ENCODE measurements at places on chromosomes 16 and 17.
A peak's percentile ranks its signal among the peaks of the same experiment; 100 is the strongest.

GRCh38 chr16:31223044-31223443 is 6.1 kb upstream of the PYDC1 start:
- no peak for DNase-seq

- DNase-seq: peak; percentile 64
Observed at GRCh38 chr16:49350265-49351095, 23.1 kb upstream of the C16orf78 start.

DNA sequence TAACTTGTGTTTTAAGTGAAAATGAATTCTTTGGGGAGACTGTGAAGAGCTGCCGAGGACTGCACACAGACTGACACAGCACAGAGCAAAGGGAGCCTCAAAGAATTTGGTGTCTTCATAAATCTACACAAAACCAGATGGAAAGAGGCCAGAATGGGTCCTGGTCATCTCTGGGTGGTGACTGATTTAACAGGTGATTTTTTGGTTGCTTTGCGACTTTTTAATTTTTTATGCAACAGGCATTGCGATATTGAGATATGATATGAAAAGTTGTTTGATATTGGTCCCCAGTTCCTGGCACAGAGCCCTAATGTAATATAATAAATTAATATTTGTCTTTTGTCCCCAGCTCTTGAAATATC is 12.6 kb upstream of the EIF1 start:
- DNase-seq: no peak

DNA sequence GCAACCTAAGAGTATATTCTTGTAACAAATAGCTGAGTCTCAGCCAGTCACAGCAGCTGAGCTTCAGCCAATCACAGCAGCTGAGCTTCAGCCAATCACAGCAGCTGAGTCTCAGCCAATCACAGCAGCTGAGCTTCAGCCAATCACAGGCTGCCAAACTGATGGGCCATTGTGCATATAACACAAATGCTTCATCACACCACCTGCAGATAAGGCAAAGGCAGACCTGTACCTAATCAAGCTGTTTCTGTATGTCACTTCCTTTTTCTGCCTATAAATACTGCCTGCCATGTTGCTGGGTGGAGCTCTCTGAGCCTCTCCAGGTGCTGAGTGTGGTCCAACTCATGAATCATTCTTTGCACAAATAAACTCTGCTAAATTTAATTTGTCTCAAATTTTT is 19.9 kb downstream of the MYH13 start:
- no peak for DNase-seq

- DNase-seq: no peak
Observed at GRCh38 chr17:535198-535597, 179.4 kb downstream of the VPS53 start.

DNA sequence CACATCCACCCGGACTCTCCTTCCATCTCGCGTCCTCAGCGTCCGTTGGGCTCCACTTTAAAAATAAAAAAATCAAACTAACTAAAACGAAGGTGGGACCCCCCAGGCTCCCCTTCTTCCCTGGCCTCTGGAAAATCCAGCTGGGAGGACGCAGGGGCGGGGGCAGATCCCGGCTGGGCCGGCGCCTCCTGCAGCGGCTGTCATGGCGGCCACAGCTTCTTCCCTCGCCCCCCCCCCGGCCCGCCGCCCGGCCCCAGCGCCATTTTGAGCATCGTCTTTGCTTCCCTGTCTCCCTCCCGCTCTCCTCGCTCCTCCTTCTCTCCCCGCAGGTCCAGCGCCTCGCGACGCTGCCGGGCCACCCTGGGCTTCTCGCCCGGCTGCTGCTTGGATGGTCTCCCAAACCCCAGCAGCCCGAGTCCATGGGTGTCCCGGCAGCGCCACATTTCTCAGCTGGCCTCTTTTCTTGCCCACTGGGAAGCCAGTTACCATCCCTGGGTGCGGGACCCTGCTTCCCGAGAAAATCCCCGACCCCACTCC is 3.3 kb downstream of the HOXB2 start:
- DNase-seq: no peak

DNA sequence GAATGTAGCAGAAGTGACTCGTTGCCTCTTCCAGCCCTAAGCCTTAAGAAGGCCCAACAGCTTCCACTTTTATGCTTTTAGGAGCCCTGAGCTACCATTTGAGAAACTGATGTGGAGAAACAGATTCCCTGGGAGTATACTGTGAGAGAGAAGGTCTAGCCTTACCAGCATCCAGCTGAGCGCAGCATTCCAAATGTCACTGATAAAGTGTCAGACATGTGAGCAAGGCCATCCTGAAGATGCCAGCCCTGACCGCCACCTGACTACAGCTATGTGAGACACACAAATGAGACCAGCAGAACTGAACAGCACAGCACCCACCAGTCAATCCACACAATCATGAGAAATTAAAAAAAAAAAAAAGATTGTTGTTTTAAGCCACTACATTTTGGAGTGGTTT is 18.6 kb upstream of the MED13 start:
- DNase-seq: no peak

- DNase-seq: peak; percentile 58
Observed at GRCh38 chr17:61583242-61583641, 7.8 kb downstream of the NACA2 start.

DNA sequence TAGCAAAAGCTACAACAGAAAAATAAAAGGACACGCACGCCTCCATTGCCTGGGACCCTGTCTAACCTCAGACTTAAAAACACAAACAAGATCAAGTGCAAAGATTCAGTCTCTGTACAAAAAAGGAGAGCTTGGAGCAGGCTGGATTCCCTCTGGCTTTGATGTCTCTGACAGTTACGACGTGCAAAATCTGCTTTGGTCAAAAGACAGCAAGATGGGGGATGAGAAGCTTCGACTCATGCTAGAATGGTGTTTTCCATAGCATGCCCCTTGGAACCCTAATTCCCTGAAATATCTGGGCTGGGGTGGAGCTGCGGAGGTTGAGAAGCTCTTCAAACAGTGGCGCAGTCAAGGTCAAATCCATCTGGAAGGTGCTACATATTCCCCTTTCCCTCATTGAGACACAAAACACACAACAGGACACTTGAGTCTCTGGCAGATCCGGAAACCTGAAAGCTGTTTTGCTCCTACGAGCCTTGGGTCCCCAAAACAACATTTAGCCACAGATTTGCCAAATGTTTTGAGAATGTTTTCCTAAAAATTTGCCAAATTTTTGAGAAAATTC is 9.1 kb downstream of the MYH11 start:
- DNase-seq: no peak

- no peak for DNase-seq
Observed at GRCh38 chr16:24915576-24915975, 69.8 kb downstream of the SLC5A11 start.

DNA sequence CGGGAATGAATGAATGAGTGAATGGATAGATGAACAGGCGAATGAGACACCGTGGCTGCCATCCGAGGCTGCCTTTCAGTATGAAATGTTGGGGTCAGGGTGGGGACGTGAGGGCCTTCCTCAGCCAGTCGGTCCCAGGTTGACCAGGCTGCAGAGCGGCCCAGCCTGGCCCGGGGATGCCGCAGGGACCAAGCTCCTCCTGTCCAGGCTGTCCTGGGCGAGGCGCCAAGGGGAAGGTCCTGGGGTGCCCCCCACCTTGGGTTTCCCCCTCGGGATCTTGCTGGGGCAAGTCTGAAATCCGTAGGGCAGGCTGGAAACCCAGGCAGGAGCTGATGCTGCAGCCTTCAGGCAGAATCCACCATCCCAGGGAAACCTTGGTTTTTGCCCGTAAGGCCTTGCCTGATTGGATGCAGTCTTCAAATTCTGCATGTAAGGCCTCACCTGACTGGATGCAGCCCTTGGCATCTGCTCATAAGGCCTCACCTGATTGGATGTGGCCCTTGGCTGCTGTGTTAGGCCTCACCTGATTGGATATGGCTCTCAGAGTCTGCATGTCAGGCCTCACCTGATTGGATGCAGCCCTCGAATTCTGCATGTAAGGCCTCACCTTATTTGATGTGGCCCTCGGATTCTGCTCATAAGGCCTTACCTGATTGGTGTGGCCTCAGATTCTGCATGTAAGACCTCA is 61.7 kb upstream of the ZNF469 start:
- DNase-seq: no peak

GRCh38 chr17:49061524-49061943 is 64.3 kb downstream of the IGF2BP1 start:
- DNase-seq: no peak

DNA sequence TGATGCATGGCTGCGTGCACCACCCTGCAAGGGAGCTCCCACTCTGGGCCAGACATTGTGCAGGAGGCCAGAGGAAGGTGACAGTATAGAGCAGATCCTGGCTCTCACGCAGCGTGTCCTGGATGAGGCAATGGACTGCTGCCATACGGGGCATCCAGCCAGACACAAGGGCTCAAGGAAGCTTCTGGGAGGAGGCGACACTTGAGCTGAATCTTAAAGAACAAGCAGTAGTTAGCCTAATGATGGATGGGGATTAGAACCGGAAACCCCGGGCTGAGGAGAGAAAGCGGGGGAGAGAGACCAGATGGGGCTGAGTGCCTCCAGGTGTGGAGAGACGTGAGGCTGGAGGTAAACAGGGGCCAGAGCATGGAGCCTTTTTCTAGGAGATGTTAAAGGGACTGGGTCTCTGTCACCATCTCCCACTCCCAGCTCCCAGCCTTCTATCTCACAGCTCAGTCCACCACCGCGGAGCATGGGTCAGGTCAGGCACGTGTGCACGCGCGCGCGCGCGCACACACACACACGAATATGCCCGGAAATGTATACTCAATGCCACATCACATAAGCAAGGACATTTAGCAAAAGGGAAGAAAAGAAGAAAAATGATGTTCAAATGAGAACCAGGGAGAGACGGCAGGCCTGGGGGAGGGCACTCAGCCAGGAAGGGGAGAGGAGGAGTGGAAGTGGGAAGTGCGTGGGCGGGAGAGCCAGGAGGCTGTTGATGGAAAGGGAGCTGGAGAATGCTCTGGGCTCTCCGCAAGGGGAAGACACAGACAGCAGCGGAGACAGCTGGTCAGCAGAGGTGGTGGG is 46.3 kb downstream of the CCDC42 start:
- DNase-seq: no peak

DNA sequence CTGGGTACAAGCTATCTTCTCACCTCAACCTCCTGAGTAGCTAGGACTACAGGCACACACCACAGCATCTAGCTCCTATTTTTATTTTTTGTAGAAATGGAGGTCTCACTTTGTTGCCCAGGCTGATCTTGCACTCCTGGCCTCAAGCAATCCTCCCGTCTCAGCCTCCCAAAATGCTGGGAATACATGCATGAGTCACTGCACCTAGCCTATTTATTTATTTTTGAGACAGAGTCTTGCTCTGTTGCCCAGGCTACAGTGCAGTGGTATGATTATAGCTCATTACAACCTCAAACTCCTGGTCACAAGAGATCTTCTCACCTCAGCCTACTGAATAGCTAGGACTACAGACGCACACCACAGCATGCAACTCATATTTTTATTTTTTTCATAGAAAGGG is 40.1 kb upstream of the RGS9 start:
- no peak for DNase-seq

DNA sequence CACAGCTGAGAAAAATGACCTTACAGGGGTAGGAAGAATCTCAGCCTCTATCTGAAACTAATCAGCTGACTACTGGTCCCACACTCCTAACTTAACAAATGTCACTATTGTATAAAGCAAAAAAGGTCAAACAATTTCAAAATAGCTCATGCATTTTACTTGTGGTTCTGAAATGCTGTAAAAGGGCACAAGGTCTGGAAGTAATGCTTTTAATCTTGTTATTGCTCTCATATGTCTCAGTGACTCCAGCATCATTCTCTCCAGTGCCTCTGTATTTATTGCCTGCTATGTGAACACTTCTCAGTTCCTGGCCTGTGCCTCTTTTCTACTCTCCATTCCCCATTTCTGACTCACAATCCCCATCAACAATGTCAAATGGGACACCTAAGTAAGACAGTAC is 937.7 kb downstream of the CDH11 start:
- DNase-seq: no peak

DNA sequence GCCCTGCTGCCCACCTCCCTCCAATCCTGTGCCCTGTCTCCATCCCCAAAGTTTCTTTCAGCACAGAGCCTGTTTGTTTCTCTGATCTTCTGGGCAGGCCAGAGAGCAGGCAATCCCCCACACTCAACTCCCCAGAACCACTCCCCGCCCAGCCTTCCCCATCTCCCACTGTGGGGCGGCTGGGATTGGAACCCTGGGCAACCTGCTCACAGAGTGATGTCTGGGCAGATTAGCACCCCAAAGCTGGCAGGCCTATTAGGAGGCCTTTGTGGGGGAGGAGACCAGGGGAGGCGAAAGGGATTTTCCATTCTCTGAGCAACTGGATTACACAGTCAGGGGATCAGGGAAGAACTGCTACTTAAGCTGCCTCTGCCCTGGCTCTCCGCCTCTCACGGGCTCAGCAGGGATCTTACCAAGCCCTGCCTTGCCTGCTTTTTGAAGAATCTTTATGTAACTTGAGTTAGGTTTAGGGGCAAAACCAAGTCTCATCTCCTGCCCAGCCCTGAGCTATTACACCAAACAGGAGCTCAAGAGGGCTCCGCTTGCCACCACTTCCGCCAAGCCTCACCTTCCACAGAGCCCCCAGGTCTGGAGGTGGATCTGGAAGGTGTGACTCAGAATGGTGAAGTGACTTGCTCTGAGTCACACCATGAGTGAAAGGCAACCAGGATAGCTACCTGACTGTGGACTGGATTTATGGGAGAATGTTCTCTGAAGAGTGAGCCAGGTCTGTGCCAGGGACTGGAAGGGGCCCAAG is 16.0 kb upstream of the LHX1 start:
- peak; percentile 92 for DNase-seq

- DNase-seq: no peak
Observed at GRCh38 chr16:52404546-52404945, 142.4 kb downstream of the TOX3 start.

DNA sequence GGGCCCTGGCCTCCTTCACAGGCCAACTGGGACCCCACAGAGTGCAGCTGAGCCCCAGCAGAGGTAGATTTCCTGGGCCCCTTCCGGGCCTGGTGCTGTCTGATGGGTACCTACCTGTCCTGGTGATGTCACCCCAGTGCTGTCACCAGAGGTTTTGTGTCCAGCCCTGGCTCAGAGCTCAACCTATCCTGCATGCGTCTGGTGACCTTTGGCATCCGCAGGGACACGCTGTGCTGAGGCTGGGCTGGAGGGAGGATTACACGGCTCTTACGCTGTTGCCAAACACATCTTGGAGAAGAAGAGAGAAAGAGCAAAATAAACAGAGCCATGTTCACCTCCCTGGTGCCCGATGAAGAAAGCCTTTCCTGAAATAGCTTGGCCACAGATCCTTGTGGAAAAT is 70.6 kb upstream of the MED9 start:
- no peak for DNase-seq

DNA sequence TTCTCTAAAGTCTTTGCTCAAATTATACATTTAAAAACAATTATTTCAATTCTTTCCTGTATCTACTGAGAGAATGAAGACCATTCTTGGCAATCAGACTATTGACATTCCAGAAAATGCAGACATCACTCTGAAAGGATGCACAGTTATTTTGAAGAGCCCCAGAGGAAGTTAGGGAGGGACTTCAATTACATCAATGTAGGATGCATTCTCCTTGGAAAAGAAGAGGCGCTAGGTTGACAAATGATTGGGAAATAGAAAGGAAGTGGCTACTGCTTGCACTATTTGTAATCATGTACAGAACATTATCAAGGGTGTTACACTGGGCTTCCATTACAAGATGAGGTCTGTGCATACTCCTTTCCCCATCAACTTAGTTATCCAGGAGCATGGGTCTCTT is 74.3 kb downstream of the SSH2 start:
- DNase-seq: no peak
